Stimulated activated CD4-positive, alpha-beta T cell treated with anti-CD3 and anti-CD28 coated beads, Interleukin-4, amount 100 ng/mL, for 24 hours (primary cell): ENCODE measurements at places on chromosomes 13 and 19.

- DNase-seq, result no peak
Observed at GRCh38 chr13:18992791-18993190, 188.8 kb downstream of the TUBA3C start.

DNA sequence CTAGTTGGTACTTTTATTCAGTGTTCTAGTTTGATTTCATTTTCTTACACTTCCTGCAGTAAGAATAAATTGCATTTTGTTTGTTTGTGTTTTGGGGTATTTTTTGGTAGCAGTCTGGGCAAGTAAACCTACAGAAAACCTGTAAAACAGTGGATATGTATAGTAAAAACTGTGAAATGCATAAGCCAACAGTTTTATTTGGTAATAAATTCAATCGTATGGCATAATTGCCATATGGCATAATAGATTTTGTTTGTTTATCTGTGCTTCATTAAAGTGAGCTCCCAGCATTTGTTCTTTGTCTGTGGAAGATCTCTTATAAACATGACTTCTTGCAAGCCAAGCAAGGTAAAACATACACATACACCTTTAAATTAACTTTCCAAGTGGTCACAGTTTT lies 111.9 kb downstream of the PCDH9 start:
- no peak for DNase-seq

GRCh38 chr13:60165391-60166099 lies 1.8 kb upstream of the DIAPH3 start:
- DNase-seq, result no peak

DNA sequence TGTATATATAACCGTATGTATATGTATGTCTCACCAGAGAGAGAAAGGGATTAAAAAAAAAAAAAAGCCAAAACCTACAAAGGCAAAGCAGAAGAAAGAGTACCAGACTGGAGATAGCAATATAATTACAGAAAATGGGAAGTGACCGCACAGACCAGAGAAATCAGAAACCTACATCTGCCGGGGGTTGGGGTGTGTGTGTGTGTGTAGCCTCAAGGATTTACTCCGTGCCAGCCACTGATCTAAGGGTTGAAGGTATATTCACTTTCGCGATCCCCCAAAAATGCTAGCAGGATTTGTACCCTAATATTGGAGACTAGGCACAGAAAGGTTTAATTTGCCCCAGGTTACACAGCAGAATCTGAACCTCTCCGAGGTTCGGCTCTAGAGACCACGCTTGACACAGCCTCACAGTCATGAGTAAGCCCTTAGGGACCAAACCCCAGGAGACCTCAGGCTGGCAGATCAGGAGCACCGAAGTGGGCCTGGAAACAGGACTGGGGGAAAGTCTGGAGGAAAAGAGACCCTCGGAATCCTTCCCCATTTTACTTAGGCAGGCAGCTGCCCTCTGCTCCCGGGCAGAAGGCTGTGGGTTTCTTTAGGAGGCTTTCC lies 14.8 kb downstream of the ARL11 start:
- DNase-seq, result no peak

- DNase-seq, result no peak
Observed at GRCh38 chr19:48400018-48400742, 6.7 kb downstream of the GRIN2D start.

DNA sequence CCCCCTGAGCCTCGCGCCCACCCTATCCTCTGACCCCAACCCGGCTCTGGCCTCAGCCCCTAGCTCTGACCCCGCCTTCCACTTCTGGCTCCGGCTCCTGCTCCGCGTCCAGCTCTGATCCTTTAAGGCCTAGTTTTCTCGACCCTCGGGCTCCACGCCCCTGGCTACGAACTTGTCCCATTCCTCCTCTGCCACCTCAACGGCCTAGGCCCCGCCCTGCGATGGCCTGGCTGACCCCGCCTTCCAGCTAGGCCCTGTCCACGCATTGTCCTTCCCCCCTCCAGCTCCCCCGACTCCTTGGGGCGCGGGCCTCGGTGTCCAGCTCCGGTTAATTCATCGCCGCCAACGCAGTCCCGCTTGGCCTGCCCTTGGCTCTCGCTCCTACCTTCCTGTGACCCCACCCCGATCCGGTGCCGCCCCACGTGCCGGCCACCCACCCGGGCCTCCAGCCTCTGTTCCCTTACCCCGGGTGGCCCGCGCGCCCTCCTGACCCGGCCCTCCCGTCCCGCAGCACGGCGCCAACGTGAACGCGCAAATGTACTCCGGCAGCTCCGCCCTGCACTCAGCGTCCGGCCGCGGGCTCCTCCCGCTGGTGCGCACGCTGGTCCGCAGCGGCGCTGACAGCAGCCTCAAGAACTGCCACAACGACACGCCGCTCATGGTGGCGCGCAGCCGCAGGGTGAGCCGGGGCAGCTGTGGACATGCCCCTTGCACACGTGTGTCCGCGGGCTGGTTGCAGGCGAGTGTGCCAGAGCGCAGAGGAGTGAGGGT lies 9.4 kb downstream of the BCL3 start:
- no peak for DNase-seq

GRCh38 chr13:76813000-76813691 lies 73.1 kb downstream of the KCTD12 start:
- DNase-seq, result no peak

- DNase-seq, result no peak
Observed at GRCh38 chr19:10976131-10976892, 15.5 kb downstream of the SMARCA4 start.

- no peak for DNase-seq
Observed at GRCh38 chr13:101757446-101758039, 305.1 kb downstream of the ITGBL1 start.

GRCh38 chr13:66098931-66099628 lies 1131.1 kb downstream of the PCDH9 start:
- DNase-seq, result no peak

DNA sequence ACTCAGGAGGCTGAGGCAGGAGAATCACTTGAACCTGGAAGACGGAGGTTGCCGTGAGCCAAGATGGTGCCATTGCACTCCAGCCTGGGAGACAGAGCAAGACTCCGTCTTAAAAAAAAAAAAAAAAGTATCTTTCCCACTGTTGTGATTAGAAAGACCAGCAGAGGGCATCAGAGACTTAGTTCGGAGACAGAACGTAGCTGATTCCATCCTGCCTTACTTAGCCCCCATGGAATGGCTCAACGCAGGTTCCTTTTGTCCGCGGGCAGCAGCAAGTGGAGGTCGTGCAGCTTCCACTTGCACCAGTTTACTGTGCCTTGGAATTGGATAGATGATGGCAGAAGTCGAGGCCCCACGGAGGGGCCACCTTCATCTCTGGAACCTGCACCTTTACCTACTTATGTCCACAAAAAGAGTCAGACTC lies 8.1 kb downstream of the TIMM29 start:
- DNase-seq, result peak; percentile 47

DNA sequence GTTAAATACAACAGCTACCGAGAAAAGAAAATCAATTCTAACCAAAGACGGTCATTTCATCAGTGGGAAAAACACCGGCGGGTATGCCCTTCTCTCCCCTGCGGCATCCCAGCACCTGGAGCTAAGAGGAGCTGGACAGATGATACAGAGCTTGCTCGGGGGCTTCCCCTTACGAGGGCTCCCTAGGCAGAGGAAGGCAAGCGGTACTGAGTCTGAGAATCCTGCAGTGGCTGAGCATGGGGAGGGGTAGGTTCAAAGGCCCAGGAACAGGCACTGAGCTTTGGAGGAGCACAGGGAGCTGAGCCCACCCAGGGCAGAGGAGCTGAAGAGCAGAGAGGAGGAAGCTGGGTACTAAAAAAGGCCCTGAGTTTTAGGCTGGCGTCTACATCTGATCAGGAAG lies 12.7 kb downstream of the STK24 start:
- no peak for DNase-seq

- DNase-seq, result no peak
Observed at GRCh38 chr13:99285432-99286182, 21.6 kb downstream of the GPR183 start.

GRCh38 chr13:105627270-105627669 lies 908.2 kb downstream of the EFNB2 start:
- DNase-seq, result no peak

DNA sequence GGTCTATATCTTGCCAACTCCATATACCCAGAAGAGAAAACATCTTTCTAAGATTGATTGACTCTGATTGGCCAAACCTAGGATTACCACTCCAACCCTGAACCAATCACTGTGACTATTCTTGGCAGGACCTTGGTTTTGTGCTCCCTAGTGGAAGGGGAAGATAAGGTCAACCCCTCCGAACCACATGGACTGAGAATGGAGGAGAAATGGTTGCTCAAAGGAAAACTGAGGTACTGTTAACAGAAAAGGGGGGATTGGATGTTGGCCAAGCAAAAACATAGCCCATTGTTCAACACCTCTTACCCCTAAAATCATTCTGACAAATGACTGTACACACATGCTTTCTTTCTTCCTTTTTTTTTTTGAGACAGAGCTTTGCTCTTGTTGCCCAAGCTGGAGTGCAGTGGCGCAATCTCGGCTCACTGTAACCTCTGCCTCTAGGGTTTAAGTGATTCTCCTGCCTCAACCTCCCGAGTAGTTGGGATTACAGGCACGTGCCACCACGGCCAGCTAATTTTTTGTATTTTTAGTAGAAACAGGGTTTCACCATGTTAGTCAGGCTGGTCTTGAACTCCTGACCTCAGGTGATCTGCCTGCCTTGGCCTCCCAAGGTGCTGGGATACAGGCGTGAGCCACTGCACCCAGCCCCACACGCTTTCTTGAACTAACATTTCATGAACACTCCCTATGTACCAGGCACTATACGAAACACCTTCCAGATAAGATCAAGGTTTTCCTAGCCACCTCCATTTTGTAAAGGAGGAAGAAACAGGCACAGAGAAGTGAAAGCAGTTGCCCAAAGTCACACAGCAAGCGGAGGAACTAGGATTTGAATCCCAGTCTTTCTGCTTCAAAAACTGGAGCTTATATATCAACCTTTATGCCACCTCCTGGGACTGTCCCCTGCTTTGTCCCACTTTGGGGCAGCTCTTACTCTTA lies 6.5 kb downstream of the MEIOSIN start:
- DNase-seq, result no peak

DNA sequence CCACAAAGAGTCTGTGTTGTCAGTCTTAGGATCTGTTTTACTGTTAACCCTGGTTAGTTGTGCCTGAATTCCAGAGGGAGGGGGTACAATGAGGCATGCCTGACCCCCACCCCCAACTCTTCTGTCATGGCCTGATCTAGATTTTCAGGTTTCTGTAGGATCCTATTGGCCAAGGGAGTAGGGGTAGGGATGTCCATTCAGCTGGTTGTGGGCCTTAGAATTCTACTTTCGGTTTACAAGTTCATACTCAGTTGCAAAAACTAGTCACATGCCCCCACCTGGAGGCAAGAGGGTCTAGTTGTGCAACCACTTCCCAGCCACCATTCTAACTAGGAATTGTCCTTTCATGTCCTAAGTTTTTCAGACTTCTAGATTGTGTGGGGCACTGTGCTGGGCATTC lies 94.3 kb upstream of the MBNL2 start:
- DNase-seq, result no peak

DNA sequence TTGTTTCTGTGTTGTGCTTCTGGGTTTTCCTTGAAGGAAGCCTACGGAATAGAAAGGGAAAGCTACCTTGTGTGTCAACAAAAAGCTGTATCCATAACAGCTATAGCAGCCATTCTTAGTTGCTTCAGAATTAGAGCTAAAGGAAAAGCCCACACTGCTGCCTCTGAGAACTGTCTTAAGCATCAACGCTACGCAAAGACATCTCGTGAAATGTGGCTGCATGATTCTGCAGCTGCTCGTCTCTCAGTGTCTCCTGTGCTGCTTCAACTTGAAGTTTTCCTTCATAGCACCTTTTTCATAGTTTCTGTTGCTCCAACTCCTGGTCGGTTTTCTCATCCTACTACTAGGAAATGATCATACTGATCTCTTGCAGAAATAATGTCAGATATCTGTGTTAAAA lies 140.9 kb upstream of the MAB21L1 start:
- DNase-seq, result no peak

DNA sequence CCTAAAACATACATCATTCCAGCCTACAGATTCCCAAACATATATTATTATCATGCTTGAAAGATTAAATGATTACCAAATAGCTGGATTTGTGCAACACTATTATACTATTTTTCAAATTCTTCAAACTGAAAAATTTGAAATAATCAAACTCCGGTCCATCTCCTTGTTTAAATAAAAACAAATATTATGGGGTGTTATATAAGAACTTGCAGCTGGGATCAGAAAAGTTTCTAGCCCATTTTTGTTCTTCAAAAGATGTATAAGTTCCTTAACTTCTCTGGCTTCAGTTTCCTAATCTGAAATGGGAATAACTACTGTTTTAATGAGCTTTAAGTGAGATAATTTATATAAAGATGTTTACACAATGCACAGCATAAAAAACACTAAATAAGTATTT lies 422.9 kb downstream of the PCDH9 start:
- no peak for DNase-seq

DNA sequence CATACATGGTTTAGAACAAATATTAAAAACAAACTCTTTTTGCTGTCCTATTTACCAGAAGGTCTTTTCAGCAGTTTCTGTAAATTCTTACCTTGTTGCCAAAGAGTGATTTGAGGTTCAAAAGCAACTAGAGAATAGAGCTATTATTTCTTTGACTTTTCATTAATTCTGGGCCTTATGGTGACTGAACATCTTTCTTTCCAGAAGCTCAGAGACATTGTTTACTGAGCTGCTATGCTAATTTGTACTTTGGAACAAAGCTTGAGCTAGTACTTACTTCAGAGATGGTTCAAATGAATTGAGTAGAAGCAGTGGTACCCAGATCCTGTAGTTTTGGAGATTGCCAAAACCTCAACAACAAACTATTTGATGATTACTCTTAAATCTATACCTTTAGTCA lies 331.2 kb downstream of the SPRY2 start:
- DNase-seq, result no peak

DNA sequence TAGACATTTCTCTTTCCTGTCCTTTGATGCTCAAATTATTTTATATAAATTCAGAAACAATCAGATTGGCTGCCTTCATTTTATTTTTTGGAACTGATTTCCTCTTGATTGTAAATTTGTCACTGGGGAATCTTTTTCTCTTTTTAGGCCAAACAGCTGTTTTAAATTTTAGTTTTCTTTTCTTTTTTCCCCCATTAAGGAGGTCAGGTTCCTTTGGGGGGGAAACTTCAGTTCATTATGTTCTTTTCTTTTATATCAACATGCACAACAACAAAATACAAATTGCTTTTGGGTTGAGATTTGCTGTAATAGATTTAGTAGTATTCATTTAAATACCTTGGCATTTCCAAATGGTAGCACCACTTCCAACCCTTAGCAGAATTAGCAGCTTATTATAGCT lies 264.8 kb upstream of the SPRY2 start:
- DNase-seq, result no peak

GRCh38 chr19:8451885-8452284 lies 7.1 kb downstream of the HNRNPM start:
- peak; percentile 20 for DNase-seq

GRCh38 chr19:28631961-28632360 lies 581.0 kb downstream of the UQCRFS1 start:
- no peak for DNase-seq

DNA sequence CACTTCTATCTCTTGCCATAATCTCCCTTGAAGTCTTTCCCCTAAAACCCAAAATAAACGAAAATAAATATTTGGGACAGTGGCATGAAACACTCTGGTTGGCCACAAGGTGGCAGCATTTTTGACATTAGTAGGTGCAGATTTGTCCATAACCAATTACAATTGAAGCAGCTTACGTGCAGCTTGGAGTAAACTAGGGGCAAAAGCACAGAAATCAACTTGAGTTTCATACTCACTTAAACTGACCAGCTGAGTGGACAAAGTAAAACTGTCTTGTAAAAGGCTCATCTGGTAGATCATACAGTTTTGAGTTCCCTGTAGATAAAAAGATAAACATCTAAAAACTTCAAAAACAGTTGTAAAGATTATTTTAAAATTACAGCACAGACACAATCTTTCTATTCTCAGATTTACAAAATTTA lies 18.8 kb downstream of the PDCD5 start:
- peak; percentile 56 for DNase-seq

GRCh38 chr19:48613024-48613851 lies 1.6 kb downstream of the FAM83E start:
- no peak for DNase-seq
